Stimulated activated CD8-positive, alpha-beta memory T cell treated with anti-CD3 and anti-CD28 coated beads, Interleukin-15, amount 100 ng/mL, for 1 hour (primary cell): ENCODE measurements at places on chromosomes 4 and X.

- DNase-seq = no peak
These were observed 76.0 kb downstream of the INTS6L start for GRCh38 chrX:135596495-135596894.

DNA sequence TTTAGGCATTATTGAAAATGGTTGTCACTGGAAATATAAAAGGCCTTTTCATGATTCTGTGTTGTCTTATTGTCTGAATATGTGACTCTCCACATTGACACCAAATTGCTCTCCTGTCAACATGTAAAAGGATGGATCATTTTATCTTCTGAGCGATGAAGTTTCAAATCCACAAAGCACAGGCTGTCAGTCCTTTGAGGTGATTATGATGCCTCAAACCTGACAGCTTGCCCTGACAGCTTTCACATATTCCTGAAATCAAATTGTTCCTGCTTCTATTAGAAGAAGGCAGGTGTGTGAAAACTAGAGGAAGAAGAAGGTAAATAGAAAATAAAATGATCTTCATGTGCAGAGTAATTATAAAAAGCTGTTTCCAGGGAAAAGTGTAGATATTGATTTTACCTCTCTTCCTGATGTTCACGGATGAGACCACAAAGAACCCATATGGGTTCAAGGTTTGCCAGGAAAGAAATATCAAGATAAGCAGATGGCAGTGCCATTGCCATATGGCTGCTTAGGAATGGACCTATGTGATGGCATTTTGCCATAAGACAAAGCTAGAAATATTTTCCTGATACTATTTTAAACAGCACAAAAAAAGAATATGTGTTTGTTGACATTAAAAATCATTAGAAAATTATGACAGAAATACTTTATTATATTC, 1006.3 kb upstream of the AGA start:
- no peak for DNase-seq

GRCh38 chrX:87664381-87664780, 146.8 kb downstream of the KLHL4 start:
- no peak for DNase-seq

DNA sequence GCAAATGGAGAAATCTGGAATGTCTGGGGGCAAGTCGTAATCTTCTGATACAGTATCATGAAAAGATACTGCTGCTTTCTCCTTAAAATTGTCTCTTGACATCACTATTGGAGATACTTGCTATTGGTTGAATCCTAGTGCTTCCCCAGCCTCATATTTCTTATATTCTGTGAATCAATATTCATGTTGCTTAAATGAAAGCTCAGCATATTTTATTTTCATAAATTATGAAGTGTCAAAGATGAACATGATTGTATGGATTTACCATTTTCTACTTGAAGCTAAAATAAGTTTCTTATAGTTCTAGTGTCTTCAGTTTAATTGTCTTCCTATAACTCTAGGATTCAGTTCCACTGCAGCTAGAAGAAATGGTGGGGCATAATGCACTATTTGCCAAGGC, 29.6 kb upstream of the MBNL3 start:
- DNase-seq = no peak

DNA sequence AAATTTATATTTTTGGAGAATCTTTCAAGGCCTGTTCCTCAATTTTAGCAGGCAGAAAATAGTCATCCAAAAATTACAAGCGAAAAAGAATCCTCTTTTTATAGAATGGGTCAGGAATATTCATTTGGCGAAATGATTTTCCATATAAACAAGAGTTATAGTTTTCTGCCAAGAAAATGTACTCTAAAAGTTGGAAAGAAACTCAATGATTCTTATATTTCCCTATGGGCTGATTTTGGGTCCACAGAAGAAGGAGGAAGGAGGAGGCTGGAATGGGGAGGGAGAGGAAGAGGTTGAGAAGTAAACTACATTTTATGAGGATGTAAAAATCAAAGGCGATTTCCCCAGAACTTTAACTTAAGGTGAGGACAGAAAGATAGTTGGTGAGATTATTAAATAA, 159.3 kb downstream of the DCAF12L1 start:
- DNase-seq = no peak
